ENCODE measurements at places on chromosomes 6 and 20. TPM values are rescaled to one million over a fixed set of nuclear protein-coding genes. Genes with fewer than 3 reads are reported as not detected.

RNF217 gene
- 29.8 TPM for total RNA-seq

DNA sequence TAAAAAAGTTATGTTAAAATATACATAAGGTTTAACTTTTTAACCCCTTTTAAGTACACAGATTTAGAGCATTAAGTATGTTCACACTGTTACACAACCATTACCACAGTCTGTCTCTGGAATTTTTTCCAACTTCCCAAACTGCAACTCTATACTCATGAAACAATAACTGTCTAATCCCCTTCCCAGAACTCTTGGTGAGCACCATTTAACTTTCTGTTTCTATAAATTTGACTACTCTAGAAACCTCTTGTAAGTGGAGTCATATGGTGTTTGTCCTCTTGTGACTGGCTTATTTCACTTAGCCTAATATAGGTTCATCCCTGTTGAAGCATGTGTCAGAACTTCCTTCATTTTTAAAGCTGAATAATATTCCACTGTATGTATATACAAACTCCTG, 98.1 kb downstream of the MAP3K7 start:
- H3K4me1 ChIP-seq, result no peaks in the 10 kb centered on the region
- H3K4me3 ChIP-seq, result no peak overlapping the region
- H3K27me3 ChIP-seq, result no peaks in the 10 kb centered on the region
- DNase-seq, result no peak

EYS gene
- not detected for total RNA-seq

GRCh38 chr6:152099446-152100182, 292.1 kb downstream of the ESR1 start:
- no peaks in the 10 kb centered on the region for H3K36me3 ChIP-seq
- no peaks in the 10 kb centered on the region for H3K27me3 ChIP-seq
- H3K27ac ChIP-seq, result no peak overlapping the region
